ENCODE measurements at places on chromosomes 12 and 14. TPM values are rescaled to one million over a fixed set of nuclear protein-coding genes. Genes with fewer than 3 reads are reported as not detected.

NAV3 gene
- total RNA-seq, result 2.6 TPM

BRMS1L gene
- total RNA-seq, result 5.2 TPM

METTL3 gene
- 69.2 TPM for total RNA-seq

CBLN3 gene
- 0.33 TPM for total RNA-seq

IL22 gene
- not detected for total RNA-seq

LMNTD1 gene
- 21.4 TPM for total RNA-seq

OVCH1 gene
- total RNA-seq, result 0.52 TPM

C12orf75 gene
- 57.6 TPM for total RNA-seq

PLA2G1B gene
- 11,984 TPM for total RNA-seq

NCKAP5L gene
- total RNA-seq, result 13.2 TPM

Data from body of pancreas (tissue), 4 donors.